ENCODE measurements at places on chromosomes 11 and 22.

GRCh38 chr11:118353084-118353710 lies 6.2 kb upstream of the UBE4A start:
- DNase-seq = no peak

DNA sequence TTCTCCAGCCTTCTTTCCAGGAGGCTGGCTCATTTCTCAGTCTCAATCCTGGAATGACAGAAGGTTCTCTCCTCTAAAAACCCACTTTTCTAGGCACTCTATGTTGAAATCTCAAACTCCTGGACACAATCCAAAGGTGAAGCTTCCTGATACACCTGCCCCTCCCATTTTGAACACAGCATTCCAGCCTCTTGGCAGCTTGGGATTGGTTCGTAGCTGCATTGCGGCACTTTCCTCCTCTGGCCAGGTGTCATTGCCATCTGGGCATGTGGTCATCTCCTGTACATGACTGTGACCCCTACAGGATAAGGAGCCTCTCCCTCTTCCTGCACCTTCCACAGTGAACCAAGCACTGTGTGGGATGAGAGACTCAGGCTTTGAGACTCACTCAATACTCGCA lies 230.2 kb upstream of the B3GAT1 start:
- no peak for DNase-seq

DNA sequence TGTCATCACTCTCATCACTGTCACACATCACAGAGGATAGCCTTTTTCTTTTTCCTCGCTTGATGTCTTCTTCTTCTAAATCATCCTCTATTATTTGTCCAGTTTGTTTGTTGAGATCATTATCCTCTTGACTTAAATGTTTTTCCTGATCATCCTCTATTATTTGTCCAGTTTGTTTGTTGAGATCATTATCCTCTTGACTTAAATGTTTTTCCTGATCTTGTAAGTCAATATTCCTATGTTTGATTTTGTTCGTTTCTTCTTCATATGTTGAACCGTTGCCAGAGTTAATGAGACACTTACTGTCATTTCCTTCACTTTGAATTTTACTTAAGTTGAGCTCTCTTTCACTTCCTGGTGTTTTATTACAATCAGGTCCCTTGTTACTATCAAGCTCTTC lies 5.6 kb downstream of the CCDC82 start:
- no peak for DNase-seq

GRCh38 chr11:34049028-34049427 lies 2.5 kb upstream of the CAPRIN1 start:
- DNase-seq = no peak

DNA sequence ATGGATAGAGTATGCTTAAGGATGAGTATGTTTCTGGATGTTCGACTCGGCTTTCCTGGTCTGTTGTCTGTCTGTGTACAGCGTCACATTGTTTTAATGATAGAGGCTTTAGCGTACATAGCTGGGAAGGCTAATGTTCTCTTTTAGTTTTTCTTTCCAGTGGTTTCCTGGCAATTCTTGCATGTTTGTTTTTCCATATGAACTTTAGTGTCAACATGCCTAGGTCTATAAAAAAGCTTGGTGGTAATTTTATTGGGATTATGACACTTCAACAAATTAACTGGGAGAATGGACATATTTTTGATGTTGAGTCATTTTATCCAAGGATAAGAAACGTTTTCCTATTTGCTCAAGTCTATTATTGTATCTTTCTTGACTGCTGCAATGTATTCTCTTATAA lies 17.6 kb downstream of the F2 start:
- DNase-seq = no peak

- no peak for DNase-seq
These were observed 53.6 kb downstream of the NAV2 start for GRCh38 chr11:19766206-19766605.

GRCh38 chr11:74282914-74283371 lies 28.5 kb downstream of the P4HA3 start:
- DNase-seq = no peak

DNA sequence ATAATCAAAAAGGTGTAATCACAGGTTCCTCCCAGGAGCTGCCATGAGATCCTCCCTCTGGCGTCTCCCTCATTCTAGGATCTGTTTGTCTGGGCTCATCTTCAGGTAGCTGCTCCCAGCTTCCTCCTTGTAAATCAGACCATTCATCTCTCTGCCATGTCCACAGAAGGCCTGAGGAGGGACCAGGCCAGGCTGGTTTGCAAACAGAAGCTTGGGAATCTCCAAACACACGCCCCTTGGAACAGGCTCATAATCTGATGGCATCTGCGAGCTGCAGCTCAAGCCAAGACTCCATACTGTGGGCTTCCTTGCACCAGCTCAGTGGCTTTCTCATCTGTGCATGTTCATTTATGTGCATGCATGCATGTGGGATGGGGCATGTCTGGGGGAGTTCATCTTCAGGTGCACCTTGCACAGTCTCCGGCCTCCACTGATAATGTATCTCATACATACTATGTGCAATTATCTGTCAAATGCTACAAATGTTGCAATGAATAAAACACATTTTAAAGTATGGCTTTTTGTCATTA lies 134.9 kb downstream of the NXPE2 start:
- DNase-seq = no peak

DNA sequence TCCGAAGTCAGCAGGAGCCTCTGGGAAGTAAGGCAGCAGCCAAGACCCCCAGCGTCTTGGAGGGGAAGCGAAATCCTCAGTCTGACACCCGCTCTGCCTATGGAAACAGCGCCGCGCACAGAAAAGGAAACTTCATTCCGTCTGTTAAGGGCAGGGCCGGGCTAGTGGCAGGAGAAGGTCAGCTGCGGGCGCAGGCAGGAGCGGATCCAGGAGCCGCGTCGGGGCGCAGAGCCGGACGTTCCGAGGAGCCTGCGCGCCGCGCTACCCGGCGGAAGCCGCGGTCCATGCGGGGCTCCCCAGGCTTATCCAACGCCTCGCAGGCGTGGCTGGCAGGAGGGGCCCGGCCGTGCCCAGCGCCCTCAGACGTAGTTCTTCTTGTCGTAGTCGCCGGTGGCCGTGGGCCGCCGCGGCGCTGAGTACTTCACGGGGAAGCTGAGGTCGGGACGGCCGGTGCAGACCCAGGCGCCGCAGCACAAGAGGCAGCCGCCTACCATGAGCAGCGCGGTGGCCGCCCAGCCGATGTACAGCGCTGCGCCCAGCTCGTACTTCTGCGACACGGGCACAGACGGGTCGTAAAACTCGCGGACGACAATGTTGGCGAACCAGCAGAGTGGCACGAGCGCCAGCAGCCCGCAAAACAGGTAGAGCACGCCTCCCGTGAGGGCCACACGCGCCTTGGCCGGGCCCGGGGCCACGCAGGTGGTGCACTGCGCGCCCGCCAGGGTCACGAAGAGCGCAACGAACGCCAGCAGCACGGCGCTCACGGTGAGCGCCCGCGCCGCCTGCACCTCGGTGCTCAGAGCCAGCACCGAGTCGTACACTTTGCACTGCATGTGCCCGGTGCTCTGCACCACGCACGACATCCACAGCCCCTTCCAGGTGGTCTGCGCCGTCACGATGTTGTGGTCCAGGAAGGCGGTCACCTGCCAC lies 705 bp downstream of the CLDN5 start:
- no peak for DNase-seq

DNA sequence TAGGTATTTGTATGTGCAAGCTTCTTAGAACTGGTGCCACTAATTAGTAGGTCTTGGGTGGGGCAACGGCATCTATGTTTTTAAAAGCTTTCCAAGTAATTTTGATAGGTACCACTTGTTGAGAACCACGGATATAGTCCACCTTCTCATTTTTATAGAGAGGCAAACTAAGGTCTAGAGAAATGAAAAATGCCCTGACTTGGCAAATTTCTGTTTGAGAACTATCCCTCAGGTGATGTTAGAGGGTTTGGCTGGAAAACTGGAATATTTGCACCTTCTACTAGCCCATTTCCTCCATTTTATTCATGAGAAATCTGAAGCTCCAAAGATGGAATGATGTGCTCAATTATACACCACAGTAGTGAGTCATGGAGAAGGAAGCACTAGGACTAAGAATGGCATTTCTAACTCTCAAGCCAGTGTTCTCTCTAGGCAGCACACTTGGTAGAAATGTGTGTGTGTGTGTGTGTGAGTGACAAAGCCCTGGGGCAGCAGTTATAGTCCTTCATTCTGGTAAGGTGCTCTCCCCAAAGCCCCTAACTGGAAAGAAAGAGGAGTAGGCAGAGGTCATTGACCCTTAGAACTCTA lies 1.8 kb upstream of the TMEM86A start:
- DNase-seq = no peak

GRCh38 chr11:64778223-64778472 lies 194 bp downstream of the SF1 start:
- DNase-seq = no peak

DNA sequence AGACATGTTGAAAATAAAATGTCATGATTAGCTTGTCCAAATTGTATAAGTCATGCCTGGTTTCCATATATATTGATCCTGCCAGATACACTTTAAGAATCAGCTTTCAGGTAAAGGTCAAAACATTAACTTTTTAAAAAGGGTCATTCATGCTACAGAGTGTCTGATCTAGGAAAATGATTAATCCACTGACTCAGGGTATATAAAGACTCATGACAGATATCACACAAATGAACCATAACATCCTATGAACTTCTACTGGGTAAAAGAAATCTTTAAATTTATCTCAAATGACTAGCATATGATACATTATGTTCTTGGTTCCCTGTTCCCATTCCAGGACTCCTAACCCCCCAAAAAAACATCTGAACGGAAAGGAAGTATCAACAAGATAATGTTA lies 11.7 kb downstream of the MRTFA start:
- DNase-seq = no peak

DNA sequence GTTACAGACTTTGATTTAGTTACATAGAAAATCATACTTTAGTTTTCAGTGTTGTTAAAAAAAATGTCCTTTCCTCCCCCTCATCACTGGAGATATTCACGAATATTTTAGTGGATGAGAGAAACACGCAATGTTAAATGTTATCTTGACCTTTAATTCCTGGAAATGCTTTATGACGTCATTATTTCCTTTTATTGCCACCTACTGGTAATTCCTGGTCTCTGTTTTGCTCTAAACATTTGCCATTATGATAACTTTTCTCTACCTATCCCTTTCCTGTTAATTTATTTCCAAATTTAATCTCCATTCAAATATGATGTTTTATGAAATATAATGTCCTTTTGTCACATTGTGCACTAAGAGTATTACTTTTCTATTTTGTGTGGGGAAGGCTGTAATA lies 770.6 kb downstream of the FAM181B start:
- DNase-seq = no peak

DNA sequence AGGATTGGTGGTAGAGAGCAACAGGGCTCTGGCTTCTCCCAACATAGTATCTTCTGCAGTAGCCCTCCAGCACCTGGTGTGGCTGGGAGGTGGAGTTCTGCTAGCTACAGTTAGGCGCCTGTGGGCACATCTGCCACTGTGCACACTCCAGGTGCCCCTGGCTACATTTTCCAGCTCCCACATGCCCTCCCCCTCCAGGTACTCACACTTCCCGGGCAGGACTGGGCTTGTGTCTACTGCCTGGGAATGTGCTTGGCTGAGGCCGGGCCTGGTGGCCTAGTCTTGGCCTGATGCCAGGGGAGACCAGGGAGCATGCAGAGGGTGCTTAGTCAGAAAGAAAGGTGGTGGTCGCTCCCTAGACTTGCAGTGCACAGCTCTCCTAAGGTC lies 15.8 kb downstream of the PHLDB1 start:
- DNase-seq = no peak

GRCh38 chr22:28822930-28823551 lies 22.7 kb upstream of the XBP1 start:
- DNase-seq = no peak

DNA sequence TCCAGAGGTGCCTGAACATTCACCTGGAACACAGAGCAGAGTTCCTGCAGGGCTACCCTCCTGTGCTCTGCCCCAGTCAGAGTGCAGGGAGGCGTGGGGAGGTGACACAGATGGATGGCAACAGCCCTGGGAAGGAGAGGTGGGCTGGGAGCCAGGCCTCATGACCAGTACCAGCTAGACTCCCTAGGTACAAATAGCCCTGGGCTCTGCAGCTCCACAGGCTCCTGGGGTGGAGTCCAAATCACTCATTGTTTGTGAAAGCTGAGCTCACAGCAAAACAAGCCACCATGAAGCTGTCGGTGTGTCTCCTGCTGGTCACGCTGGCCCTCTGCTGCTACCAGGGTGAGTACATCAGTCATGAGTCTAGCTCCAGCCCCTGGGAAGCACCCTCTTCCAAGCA lies at the start of gene SCGB1D2:
TSS of gene SCGB1D2 (plus strand) at position 219 of the 400 bp plus-strand sequence. CDS start at position 288, 69 bp downstream.
- no peak for DNase-seq

DNA sequence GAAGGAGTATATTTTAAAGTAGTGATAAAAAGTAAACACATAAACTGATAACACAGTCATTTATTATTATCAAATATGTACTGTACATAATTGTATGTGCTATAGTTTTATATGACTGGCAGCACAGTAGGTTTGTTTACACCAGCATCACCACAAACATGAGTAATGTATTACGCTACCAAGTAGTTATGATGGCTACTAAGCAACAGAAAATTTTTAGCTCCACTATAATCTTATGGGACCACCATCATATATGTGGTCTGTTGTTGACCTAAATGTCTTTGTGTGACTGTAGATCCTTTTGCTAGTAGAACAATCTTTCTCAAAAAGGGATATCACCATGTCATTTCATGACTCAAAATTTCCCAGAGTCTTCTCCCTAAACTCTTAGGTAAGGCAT lies 93.5 kb downstream of the LARGE2 start:
- no peak for DNase-seq

GRCh38 chr11:110598725-110599124 lies 113.5 kb downstream of the ARHGAP20 start:
- no peak for DNase-seq

DNA sequence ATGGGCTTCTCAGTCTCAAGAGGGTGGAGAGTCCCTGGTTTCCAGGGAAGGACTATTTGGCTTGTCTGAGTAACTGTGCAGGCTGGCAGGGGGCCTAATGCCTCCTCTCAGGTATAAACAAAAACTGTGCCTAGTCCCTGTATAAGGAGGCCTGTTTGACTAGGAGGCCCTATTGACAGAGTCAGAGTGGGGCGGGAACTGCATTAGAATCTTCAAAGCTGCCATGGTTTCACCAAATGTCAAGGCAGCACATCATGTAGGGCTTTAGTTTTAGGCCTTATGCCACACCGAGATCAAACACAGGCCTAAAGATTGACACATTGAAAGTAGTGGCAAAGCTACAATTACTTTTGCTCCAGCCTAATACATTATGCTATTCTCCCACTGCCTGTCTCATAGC lies 611.5 kb upstream of the B3GAT1 start:
- DNase-seq = no peak

GRCh38 chr11:85950317-85951048 lies 95.3 kb downstream of the CCDC83 start:
- no peak for DNase-seq

- DNase-seq = no peak
These were observed 12.0 kb upstream of the MMP1 start for GRCh38 chr11:102809971-102810370.

- DNase-seq = no peak
These were observed 2.6 kb upstream of the CNIH2 start for GRCh38 chr11:66275396-66275795.

All from stimulated activated CD4-positive, alpha-beta T cell treated with anti-CD3 and anti-CD28 coated beads, Interleukin-15, amount 100 ng/mL, for 1 hour (primary cell).